Activated naive CD8-positive, alpha-beta T cell treated with anti-CD3 and anti-CD28 coated beads, Interleukin-2, amount 50 U/mL, for 16 hours (primary cell): ENCODE measurements at places on chromosomes 7 and 10.

DNA sequence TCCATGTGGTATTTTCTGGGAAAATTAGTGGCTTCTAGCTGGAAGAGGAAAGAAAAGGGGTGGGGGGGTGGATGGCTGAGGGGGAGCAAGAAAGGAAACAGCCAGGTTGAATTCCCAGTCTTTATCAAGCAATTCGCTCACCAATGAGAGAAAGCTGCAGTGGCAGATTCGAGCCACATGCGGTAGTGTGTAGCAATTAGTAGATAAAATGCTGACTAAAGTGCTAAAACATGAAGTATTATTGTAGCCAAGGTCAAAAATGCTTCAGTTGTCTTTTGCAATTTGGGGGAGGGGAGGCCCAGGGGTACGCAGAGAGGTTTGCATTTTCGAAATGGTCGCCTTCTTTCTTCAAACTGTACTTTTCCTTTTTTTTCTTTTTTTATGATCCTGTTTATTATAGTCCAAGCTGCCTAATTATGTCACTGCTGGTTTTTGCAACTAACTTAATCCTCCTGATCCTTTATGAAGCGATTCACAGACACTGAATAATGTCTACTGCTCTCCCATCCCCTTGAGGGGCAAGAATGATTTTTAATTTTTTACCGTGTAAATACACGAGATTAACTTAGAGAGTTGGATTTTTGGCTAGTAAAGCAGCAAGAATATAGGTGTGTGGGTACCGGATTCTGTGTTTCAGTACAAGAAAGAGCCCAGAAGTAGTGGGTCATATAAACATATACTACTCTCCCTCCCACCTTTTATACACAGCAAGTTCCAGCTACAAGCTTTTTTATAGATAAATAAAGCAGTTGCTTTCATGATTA, 3.6 kb upstream of the ARID5B start:
- DNase-seq, result no peak

- DNase-seq, result no peak
Observed at GRCh38 chr7:136869001-136869961, 829 bp downstream of the CHRM2 start.

DNA sequence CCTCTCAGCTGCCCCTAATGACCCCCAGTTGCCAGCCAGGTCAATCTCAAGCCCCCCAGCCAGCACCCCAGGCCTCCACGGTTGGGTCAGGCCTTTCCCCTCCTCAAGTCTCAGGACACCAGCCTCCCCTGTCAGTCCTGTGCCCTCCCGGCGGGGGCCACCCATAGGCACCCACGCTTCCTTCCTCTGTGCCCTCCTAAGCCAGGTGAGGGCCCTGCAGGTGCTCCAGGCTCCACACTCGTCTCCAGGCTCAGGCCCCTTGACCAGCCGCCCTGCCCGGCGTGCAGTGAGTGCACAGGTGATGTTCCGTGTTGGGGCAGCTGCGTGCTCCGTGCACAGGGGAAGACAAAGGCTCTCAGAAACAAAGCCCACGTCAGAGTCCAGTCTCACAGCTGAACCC, 26.8 kb upstream of the ADGRA1 start:
- no peak for DNase-seq

DNA sequence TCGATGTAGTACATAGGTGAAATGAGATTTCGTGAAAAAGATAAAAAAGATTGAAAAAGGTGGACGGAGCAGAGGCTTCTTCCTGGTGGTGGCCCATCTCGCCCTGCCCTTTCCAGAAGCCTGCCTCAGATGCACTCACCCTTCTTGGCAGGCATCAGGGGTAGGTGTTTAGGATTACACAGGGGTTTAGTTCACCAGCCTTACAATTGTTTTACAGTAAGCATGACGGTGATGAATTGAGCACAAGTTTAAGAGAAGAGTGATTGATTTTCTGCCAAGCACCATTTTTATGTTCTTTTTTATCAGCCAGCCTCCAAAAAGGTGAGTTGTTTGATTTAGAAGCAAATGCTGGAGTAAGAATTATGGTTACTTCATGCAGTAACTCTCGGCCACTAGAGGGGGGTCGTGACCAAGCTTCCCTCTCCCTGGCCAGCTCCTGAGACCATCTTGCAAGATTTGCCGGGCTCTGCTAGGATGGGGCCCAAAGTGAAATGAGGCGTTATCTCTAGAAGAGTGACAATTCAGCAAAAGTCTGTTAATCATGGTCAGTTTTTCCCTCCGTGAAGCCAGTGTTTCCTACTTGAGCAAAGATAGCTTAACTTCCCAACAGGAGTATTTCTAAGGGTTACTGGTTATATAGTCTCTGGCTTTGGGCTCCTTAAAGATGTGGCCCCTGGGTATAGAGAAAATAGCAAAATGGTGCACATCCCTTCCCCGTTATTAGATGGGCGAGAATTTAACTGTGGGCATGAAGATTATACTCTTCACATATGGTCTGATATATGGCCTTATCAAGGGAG, 228.8 kb downstream of the BMPER start:
- no peak for DNase-seq

DNA sequence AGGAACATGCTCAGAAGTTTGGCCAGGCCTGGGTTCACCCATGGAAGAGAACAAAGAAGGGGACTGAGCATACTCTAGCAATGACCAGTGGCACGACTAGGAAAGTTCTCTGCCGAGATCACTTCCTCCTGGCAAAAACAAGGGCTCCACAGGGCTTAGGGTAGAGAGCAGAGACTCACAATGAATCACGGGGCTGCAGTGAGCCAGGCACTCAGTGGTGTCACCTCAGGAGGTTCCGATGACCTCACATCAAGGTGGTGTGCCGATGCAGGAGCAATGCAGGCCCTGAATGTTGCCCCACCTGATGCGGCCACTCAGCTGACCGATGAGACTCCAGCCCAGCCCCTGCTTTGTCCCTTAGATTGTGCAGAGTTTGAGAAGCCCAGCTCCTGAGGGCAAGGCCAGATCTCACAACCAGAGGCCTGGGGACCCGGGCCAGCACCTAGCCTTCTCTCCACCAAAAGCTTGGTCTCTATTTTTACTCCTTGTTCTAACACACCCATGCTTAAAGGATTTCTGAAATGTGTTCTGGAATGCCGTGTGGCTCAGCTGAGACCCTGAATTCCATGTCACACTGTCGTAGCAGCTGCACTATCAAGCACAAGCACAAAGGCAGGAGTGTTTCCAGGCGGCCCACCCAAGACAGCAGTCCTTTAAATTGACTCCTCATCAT, 60.9 kb downstream of the COBL start:
- no peak for DNase-seq
